Fibroblast of mammary gland (primary cell): ENCODE measurements at places on chromosomes 5 and 9.

- DNase-seq = peak; percentile 85
Measured at GRCh38 chr9:137482094-137482781, 23.1 kb upstream of the NSMF start.

- peak; percentile 57 for DNase-seq
Measured at GRCh38 chr5:115831163-115831768, 10.1 kb downstream of the ATG12 start.

GRCh38 chr9:77769246-77769645 is 121.1 kb upstream of the GNA14 start:
- no peak for DNase-seq

- no peak for DNase-seq
Measured at GRCh38 chr5:157400741-157401495, 59.1 kb upstream of the NIPAL4 start.

DNA sequence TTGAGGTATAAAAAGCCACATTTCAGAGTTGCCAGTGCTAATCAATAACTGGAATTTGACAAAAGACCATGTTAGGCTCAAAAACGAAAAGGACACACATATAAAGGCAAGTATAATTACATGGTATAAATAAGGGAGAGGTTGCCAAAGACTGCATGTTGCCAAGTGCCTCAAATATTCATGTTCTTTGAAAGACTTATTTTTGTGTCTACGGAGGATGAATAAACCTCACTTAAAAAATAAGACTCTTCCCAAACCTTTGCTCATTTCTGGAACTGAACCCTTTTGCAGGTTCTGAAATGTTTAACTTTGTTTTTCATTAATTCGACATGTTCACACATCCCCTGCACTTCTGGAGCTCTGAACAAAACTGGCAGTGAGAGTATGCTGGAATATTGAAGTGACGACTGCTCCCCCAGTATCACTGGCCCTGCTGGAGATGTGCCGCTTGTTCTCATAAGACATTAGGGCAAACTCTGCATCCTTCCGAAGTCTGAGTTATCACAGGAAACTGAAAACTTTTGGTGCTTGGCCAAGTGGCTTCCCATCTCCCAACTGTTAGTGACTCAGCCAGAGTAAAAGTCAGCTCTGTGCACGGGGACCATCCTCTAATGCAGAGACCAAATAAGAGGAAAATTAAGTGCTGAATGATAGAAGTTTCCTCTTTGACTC is 336.8 kb downstream of the GLIS3 start:
- peak; percentile 94 for DNase-seq

DNA sequence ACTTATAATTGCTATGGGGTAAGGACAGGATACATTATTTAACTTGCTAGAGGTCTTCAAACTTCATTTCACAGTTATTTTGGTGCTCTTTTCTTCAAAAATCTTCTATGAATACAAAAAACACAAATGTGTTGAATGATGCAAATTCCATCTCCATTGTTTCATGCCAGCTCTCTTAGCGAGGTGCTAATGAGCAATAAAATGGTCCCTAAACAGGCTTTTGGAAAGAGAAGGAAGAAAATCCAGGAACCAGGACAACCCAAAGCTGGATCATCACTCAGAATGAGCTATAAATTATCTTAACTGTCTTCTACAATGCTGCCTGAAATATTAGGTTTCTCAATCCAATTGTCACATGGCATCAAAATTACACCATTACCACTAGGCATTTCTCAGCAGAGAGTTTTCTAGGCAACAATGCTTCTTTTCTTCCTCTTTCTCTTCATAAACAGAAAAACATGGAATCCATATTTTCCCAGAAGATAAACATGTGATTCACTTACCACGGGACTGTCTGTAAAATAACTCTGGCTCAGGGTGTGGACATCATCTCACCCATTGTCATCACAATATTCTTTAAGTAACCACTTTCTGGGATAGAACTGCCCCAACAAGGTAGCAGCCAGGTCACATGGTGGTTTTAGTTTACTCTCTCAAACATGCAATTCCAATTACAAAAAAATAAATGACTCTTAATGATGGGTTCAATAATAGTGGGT is 249.4 kb downstream of the NPR3 start:
- peak; percentile 10 for DNase-seq
